ENCODE measurements at places on chromosomes 6 and 20.

- no peak for DNase-seq
Measured at GRCh38 chr6:72132427-72132826, 246.1 kb downstream of the RIMS1 start.

DNA sequence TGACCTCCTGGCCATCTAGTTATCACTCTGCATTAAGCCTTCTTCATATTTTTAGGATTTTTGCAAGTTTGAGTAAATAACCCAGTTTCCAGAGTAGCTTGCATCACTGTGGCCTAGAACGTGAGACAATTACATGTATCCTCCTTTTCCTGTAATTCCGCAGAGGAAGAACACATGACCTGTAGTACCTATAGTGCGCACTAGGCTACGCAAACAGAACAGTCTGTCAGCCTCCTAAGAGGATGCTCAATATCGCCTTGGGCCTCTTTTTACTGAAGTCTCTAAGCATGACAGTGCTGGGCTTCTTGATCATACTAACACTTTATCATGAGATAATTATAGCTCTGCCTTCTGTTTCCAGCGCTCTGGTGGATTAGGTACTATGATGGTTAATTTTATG is 20.2 kb upstream of the NR2E1 start:
- DNase-seq, result no peak

DNA sequence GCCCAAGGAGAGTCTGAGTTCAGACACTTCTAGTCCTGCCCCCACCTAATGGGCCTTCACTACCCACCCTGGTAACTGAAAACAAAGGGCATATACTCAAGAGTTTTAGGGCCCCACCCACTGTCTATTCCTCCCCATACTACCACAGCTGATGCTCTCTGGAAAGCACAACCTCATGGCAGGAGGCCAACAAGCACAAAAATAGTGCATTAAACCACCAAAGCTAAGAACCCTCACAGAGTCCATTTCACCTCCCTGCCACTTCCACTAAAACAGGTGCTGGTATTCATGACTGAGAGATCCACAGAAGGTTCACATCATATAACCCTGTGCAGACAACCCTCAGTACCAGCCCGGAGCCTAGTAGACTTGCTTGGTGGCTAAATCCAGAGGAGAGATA is 132.1 kb upstream of the ADGRB3 start:
- DNase-seq, result no peak

- DNase-seq, result peak; percentile 24
Measured at GRCh38 chr20:46814366-46815232, 80.0 kb upstream of the EYA2 start.

GRCh38 chr6:112205427-112206109 is 48.8 kb downstream of the LAMA4 start:
- no peak for DNase-seq

DNA sequence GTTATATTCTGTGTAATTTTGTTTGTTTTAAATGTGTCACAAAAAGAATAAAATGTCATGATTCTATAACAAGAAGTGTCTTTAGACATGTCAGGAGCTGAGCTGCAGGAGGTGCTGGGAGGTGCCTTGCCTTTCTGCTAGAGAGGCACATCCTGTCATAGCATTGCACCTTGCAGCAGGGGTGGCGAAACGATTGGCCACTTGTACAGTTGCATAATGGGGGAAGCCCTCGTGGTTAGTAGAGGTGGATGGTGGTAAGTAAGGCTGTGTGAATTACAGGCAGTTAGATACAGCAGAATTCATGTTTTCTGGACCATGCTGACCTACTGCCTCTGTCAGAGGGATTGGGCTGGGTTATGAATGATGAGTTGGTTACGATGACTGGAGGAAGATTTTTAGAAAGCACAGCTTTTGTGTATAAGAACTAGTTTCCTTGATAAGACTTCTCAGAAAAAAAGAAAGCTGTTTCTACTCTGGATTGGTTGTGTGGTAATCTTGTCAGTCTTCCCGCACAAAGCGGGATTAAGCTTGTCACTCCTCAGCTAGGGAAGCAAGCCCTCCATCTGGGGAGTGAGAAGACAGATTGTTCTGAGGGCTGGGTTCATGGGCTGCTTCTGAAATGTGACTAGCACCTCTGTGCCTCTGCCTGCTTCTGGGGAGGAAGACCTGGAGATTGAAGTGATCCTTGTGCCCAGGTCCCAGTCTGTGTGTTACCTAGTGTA is 74.9 kb downstream of the FOXO3 start:
- no peak for DNase-seq

GRCh38 chr20:63500151-63500901 is 1.4 kb upstream of the EEF1A2 start:
- DNase-seq, result no peak

GRCh38 chr20:41405436-41405835 is 38.8 kb upstream of the EMILIN3 start:
- DNase-seq, result no peak

DNA sequence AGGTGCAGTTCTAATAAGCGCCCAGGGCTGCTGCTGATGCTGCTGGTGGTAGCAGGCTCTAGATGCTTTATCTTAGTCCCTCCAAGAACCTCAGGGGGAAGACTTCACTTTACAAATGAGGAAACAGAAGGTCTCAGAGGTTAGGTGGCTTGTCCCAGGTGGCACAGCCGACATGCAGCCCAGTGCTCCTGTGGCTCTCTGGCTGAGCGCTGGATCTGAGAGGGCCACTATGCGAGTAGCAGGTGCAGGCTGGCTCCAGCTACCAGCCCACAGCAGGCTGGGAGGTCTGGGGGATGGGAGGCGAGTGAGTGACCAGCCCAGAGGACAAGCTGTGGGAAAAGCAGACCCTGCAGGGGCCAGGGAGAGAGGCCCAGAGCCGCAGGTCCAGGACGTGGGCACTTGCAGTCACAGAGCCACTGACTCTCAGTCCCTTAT is 90.9 kb downstream of the PRND start:
- no peak for DNase-seq

DNA sequence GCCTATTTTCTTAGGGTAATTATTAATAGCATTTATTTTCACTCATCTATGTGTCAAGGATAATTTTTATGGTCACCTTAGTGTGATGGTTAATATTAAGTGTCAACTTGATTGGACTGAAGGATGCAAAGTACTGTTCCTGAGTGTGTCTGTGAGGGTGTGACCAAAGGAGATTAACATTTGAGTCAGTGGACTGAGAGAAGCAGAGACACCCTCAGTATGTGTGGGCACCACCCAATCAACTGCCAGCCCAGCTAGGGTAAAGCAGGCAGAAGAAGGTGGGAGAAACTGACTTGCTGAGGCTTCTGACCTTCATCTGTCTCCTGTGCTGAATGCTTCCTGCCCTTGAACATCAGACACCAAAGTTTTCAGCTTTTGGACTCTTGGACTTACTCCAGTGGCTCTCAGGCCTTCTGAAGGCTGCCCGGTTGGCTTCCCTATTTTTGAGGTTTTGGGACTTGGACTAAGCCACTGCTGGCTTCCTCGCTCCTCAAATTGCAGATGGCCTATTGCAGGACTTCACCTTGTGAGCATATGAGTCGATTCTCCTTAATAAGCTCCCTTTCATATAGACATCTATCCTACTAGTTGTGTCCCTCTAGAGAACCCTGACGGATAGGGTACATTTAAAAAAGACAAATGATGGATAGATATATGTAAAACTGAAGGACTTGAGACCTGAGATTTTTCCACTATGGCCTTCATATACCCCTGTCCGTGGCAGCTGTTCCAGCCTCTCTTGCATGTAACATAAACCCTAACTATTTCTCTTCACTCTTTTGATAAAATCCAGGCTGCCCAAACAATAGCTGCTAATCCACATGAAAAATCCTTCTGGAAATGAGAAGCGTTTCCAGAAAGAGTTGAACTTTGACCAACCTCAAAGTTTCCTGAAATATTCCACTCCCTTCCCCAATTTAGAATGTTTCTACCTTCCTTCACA is 62.1 kb upstream of the RGS17 start:
- no peak for DNase-seq

DNA sequence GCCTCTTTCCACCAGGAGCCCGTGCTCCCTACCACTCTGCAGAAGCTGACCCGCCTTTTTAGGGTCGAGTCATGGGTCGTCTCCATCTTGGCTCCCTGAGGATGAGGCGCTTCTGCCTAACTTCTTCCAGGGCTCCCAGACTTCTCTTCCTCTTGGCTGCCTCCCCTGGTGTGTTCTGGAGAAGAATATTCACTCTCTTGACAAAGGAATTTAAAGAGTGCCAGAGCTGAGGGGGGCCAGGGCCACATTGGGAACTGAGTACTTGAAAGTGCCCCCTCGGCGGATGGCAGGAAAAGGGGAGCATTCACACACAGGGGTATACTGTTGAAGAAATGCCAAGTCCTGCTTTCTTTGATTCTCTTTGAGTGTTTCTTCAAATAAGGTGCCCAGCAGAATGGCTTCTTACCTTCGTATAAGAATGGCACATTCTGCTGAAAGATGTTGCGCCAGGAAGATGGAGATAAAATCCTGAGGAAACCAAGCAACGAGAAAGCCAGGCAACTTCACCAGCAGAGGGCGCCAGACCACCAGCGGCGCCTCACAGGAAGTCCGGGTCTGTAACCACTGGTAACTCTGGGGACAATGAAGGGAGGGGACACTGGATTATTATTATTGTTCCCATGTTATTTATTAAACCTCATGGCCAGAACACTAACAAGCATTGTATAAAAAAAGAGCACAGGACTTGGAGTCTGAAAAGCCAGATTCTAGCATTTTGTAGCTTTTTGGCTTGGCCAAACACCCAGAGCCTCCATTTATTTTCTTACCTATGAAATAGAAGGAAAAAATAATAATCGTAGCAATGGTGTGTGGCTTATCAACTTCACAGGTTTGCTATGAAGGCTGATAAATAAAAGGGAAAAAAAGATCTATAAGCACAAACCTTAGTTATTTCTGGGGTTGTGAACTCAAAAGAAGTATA is 176.7 kb downstream of the HACE1 start:
- DNase-seq, result peak; percentile 36

DNA sequence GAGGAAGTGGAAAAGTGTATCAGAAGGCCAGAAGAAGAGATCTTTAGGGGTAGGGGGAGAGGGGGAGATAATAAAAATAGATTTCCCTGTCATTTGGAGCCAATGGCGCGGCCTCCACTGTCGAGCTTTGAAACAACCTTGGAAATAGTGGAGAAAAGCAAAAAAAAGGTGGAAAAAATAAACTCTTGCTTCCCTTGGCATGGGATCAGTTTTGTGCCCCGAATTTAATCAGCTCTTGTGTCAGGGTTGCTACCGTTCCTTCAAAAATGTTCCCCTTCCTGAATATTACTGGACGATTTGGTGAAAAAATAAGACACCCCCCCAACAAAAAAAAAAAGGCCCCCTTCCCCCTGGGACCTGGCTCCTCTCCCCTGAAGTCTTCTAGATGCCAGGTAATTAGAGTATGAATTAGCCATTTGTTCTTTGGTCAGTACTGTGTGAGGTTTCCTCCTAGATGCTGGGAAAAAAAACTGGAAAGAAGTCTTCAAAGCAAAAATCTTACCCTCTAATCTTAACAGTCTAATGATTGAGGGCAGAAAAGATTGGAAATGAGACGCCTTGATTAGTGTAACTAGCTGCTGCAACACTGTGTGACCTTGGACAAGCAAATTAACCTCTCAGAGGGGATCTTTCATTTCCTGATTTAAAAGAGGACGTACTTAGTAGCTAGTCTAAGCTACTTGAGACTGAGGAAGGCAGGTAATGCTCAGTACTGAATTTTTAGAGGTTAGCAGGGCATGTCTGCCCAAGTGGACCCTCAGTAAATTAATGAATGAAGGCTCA is 872 bp upstream of the RBM39 start:
- no peak for DNase-seq

- DNase-seq, result peak; percentile 81
Measured at GRCh38 chr20:51985013-51985415, 182.7 kb upstream of the SALL4 start.

DNA sequence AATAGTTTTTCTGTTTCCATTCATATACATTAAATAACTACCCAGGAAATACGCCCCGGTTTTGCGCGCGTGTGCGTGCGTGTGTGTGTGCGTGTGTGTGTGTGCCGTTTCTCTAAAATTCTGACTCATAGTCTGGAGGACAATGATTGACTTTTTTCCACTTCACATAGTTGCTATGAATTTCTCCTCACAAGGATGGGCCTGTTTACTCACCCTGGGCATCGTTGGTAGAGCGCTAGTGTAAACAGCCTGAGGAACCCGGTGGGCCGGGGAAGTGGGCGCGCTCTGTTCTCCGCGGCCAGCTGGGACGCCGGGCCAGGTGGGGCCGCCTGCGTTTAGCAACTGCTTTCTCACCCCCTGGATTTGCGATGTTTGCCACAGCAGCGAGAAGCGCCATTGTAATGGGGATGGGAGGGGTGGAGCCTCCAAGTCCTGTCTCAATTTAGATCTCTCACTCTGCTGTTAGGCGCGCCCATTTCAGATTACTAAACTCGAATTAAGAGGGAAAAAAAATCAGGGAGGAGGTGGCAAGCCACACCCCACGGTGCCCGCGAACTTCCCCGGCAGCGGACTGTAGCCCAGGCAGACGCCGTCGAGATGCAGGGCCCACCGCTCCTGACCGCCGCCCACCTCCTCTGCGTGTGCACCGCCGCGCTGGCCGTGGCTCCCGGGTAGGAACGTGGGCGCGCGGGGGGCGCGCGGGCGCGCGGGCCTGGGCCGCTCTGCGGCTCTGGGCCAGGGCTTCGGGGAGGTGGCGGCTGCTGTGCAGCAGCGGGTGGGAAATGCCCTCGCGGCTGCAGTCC is at the start of gene CD109:
CD109 (plus strand) TSS at position 585 of the 803 bp plus-strand sequence; CDS start at position 598, 13 bp downstream.
- DNase-seq, result peak; percentile 90

DNA sequence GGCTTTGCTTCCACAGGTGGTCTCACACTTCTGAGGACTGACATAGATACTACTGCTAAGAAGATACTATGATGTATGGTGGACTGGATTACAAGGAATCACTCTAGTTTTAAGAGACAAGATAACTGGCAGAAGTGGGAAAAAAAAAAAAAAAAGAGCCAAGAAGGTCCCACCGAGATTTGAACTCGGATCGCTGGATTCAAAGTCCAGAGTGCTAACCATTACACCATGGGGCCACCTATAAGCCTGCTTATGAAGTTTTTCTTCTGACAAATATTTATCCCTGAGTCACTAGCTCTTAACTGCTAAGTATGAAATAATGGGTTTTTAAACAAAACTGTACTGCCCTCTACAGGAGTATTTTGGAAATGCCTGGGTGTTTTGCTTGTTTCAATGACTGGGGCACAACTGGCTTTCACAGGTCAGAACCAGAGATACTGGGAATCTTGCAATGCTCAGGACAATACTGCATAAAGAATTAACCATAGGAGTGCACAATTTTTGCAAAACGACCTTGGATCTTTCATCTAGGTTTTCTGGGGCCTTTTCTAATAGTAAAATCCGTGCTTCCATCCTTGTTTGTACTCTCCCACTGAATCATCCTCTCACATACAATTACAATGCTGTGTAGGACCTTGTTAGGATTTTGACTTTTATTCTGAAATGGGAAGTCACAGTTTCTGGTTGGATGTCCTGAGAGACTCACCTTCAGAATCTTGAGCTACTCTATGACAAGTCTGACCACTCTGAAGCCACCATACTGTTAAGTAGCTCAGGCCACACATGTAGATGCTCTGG is 116.3 kb downstream of the OR2B2 start:
- DNase-seq, result peak; percentile 88

DNA sequence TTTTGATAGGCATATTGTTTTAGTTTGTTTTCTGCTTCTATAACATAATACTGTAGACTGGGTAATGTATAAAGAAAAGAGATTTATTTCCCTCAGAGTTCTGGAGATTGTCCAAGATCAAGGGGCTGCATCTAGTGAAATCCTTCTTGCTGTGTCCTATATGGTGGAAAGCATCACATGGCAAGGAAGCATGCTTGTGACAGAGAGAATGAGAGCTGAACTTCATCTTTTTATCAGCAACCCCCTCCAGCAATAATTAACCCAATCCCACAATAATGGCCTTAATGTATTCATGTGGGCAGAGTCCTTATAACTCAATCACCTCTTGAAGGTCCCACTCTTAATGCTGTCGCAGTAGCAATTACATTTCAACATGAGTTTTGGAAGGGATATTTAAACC is 141.4 kb downstream of the CENPW start:
- DNase-seq, result no peak
